ENCODE measurements at places on chromosomes 6 and 20. TPM values are rescaled to one million over a fixed set of nuclear protein-coding genes. Genes with fewer than 3 reads are reported as not detected.

Gene IL20RA
- total RNA-seq = not detected

Gene MACROD2
- total RNA-seq = not detected

Gene PSMF1
- 189 TPM for total RNA-seq

Gene ARMH2
- not detected for total RNA-seq

Gene TLDC2
- total RNA-seq = not detected

Gene RAET1L
- total RNA-seq = not detected

- DNase-seq = no peak
Observed at GRCh38 chr6:25659633-25660368, 7.8 kb downstream of the SCGN start.

GRCh38 chr6:52564856-52565255, 12.0 kb downstream of the TRAM2 start:
- DNase-seq = no peak

- no peak for DNase-seq
Observed at GRCh38 chr6:42162384-42162783, 10.8 kb upstream of the GUCA1A start.

GRCh38 chr6:131782764-131783163, 25.1 kb upstream of the ENPP1 start:
- no peak for DNase-seq

- DNase-seq = no peak
Observed at GRCh38 chr20:8154638-8155037, 22.6 kb downstream of the PLCB1 start.

DNA sequence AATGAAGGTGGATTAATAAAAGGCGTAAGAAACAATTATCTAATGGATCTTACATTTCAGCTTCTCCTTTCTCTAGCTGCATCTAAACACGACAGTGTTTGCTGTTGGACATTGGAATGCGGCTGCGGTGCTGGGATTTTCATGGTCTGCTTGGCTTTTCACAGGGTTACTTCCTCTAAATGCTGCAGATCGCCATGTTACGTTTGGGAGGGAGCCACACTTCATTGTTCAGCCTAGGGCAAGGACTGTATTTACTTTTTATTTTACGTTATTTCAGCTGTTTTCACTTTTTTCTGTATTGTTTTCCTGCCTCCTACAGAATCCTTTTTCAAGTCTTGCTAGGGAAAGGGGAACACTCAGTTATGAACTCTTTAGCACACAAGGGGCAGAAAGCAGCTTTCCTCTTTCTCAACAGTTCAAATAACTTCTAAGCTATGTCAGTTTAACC, 97.9 kb upstream of the MTHFD1L start:
- DNase-seq = no peak
